ENCODE measurements at places on chromosomes 12 and 14. TPM values are rescaled to one million over a fixed set of nuclear protein-coding genes. Genes with fewer than 3 reads are reported as not detected.

GPR84 gene
- 2.6 TPM for total RNA-seq

TRIM9 gene
- 0.40 TPM for total RNA-seq

SRRM4 gene
- not detected for total RNA-seq

RNF212B gene
- not detected for total RNA-seq

FZD10 gene
- not detected for total RNA-seq

DNA sequence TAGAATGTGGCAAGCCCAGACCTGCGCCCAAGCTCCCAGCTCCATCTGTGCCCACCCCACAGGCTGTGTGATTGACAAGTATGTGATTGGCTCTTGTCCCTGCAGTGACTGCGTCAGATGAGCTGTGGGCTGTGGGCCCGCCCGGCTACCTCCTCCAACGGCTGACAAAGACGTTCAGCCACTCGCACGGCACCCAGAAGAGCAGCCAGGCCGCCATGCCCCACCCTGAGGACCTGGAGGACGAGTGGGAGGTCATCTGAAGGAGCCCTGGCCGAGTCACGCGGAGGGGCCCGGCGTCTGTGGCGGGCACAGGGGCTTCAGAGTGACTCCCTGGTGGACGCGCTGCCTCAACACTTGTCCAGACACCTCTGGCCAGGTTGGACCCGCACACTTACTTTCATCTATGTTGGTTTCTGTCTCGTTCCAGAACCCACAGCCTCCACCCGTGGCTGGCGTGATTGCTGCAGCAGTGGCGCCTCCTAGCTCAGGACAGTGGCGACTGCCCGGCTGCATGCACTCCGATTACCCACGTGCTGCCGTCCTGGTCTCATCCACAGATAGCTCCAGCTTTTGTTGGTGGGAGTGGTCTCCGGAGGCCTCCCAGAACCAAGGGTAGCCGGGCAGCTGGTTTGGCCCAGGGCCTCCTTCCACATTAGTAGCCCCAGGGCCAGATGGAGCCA lies 11.4 kb downstream of the ANKRD9 start:
- DNase-seq = no peak

DNA sequence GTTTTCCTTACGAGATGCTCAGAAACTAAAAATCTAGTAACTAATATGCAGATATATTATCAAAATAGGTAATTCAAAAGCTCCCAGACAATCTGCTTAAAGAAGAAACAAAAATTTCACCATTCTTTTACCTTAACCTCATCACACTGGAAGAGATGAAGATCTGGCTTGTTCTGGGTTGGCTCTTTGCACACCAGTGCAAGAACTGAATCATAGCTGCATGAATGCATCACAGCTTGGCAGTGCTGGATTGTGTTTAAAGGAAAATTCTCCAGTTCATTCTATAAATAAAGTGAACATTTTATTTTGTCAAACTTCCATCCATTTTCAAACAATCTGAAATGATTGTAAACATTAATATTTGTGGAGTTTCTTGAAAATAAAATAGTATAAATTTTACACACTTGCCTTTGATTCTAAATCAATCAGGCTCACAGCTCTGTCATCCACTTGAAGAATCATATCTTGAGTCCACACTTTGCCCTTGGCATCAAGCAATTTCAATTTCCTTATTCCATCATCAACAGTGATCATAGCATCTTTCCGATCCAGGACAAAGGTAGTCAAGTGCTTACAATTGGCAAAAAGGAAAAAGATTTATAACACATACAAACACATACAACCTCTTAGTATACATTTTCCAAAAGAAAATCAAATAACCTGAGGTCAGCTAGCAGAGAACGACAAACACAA lies 119.8 kb downstream of the EPS8 start:
- no peak for DNase-seq

- no peak for DNase-seq
Measured at GRCh38 chr12:28767836-28768348, 381.2 kb upstream of the FAR2 start.

DNA sequence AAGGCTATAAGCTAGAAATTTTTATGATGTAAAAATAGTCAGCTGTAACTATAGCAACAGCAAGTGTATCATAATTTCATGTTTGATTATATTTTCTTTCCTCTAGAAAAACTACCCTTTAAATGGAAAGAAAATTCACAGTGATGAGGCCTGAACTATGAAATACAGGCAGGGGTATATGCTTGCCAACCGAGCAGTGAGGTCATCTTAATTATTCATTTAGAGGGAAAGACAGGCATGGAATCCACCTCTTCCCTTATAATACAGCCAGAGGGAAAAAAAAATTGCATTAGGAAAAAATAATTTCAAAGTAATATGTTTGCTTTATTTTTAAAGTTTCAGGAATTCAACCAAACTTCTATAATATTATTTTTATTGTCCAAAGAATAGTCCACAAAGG lies 139.8 kb downstream of the EPS8 start:
- no peak for DNase-seq

- no peak for DNase-seq
Measured at GRCh38 chr12:40158592-40159111, 52.8 kb upstream of the SLC2A13 start.

- DNase-seq = no peak
Measured at GRCh38 chr14:54410215-54410614, 13.4 kb downstream of the CDKN3 start.

DNA sequence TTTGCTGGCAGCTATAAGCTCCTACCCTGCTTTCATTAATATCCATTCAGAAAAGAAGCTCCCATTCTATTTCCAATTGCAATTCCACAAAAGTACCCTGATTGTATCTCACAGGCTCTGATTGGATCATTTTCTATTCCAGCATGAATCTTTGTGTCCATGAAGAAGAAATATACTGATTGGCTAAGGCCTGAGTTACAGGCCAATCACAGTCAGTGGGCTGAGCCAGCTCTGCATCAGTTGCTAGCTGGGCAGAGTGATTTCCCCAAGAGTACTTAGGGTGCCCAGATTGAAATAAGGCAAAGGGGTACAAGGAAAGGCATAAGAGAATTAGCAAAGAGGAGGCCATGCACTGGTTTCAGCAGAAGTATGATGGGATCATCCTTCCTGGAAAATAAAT lies 14.4 kb downstream of the ART4 start:
- no peak for DNase-seq

- no peak for DNase-seq
Measured at GRCh38 chr12:50109319-50109718, 2.7 kb upstream of the COX14 start.

DNA sequence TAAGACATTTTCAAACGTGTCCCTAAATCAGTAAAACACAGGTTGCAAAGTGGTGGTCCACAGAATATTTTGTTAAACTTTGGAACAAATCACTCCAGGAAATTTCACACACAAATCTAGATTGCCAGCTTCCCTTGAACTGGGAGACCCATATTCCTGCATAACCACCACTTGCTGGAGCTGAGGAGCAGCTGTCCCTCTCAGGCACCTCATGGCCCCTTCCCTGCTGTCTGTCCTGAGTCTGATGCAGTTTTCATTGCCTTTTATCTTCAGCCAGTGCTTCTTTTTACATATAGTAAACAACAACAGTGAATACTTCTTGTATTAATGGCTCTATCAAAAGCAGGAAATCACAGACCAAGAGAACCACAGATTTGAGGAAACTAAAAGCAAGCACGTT lies 289.3 kb downstream of the MED13L start:
- DNase-seq = no peak

GRCh38 chr12:120457133-120457532 lies 10.9 kb downstream of the GATC start:
- no peak for DNase-seq

DNA sequence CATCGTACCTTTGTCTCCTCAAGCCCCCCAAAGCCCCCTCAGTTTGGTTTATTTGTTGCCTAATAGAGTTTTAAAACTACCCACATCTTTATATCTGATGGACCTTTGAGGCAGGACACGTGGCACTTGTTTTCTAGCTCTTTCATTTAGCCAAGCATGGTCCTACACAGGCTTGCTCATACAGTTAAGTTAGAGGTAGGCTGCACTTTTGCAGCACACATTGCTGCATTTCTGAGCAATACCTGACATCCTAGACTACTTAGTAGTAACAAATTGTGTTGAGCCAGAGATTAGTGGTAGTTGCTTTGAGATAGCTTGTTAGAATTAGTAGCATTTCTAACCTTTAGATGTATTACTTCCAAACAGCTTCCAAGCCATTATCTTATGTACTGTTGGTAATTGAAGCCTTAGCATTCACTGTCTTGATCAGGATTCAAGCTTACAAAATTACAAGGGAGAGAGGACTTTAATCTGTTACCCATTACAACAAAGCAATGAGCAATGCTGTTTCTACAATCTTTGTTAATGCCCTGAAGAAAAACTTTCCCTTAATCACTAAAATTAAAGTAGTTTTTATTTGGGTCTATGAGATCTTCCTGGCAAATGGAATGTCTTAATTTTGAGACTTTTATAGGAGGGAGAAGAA lies 96.6 kb downstream of the WNK1 start:
- no peak for DNase-seq

DNA sequence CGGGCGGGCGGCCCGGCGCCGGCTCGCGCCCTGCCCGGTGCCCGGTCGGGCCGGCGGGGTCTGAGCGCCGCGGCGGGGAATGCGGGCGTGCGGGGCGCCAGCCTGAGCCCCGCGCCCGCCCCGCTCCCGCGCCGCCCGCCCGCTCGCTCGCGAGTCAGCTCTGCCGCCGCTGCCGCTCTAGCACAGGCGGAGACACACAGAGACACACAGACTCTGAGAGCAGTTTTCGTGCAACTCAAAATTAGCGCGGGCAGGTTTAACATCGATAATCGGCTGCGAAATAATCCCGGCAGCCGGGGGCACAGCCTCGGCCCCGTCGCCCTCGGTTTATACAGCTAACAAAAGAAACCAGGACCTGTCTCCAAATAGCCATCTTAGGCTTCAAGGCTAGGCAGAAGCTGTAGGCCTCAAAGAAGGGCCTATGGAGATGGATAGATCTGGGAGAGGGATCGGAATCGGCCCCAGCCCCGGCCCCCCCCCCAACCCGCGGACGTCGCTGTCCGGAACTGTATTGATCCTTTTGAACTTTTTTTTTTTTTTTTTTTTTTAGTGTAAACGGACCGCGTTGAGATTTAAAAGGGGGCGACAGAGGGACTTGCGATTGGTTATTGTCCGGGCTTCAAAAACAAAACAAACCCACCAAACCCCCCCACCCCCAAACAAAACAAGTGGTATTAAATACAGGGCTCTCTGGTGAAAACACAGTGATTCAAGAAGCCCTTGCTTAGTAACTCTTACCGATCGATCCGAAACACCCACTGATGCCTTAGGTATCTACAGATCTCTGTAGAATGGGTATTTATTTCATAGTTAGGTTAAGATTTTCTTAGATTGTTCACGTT lies 1.1 kb downstream of the ARID2 start:
- peak; percentile 68 for DNase-seq

- no peak for DNase-seq
Measured at GRCh38 chr12:113263431-113263963, 42.2 kb downstream of the TPCN1 start.

DNA sequence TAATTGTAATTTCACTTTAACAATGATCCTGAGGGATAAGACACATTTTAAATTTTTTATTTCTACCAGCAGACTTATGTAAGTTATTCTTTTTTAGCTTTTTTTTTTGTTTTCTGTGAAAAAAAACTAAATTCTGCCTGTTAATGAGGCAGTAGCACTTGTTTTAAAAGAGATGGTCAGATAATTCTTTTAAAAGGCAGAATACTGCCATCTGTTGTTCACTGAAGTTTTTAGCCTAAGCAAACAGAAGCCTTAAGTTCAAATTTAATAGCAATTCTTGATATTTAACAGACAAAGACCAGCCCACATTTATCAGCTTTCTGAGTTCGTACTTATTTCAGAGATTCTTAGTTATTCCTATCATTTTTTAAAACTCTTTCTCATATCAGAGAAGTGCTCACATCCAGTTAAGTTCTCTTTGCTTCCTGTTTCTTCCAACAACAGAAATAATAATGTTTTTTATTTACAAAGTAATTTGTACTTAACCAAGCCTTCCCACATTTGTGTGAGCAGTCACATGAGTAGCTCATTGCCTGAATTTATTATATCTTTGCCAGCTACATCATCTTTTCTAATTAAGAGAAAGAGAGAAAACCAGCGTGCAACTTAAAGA lies 93.4 kb upstream of the SLCO1C1 start:
- no peak for DNase-seq

DNA sequence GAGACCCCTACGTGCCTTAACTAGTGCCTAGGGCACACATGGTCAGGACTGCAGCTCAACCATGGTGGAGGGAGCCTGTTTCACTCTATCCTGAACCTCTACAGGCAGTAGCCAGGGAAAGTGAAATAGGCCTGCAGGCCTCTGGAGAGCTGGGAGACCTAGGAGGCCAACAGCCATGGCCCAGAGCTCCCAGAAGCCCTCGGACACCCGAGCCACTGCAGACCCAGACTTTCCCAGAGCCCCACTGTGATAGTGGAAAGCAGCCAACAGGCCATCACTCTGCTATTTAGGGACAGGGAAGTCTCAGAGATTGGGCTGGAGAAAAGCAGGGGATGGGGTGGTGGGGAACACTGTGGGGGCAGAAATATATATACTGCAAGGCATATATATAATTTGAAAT lies 56.5 kb upstream of the ZFP36L1 start:
- no peak for DNase-seq

- DNase-seq = no peak
Measured at GRCh38 chr12:127223731-127224130, 1043.2 kb upstream of the TMEM132C start.

DNA sequence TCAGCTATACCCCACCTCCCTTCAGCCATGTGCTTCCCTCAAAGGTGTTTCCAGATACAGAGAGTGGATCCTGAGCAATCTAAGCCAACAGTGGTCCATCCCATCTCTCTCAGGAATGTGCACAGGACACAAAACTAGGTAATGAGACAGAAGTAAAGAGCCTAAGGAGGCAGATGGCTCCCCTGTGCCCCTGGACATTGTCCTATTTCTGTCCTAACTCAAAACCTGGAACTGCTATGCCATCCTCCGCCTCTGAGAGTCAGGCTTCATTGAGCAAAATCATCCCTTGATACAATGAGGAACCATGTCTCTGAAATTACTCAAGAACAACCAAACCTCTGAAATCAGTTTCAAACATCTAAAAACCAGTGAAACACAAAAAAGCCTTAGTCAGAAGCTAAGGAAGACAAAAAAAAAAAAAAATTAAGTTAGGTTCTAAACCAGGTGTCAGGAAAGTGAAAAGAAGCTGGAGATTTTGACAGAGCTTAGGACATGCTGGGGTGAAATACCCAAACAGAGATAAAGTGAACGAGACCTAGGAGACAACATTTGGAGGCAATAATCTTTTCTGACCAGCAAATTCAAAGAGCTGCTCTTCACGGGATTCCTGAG lies 200.3 kb upstream of the PLEKHG7 start:
- DNase-seq = peak; percentile 58

- no peak for DNase-seq
Measured at GRCh38 chr12:67447180-67447579, 178.0 kb downstream of the CAND1 start.

- no peak for DNase-seq
Measured at GRCh38 chr12:68508576-68508975, 102.1 kb upstream of the RAP1B start.

- DNase-seq = no peak
Measured at GRCh38 chr14:52860910-52861309, 69.5 kb upstream of the GNPNAT1 start.

All from activated CD4-positive, alpha-beta memory T cell treated with anti-CD3 and anti-CD28 coated beads for 36 hours (primary cell).